ENCODE measurements at places on chromosomes 16 and 17.

DNA sequence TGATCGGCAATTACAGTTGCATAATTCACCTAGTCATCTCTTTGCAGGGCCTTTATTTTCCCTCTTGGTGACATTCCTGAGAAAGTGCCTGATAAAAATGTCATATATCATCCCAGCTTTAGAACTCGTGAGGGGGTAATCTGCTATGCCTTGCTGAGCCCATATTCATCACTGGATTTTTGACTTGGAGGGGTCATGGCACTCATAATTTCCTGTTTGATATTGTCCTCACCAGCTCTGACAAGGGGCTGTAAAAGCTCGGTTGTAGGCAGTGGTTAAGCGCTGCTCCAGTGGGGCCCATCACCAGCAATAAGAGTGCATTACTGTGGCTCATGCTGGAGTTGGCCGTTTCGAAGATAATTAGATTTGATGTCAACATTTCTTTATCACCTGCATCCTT lies 227.3 kb downstream of the IRX3 start:
- no peak for DNase-seq

DNA sequence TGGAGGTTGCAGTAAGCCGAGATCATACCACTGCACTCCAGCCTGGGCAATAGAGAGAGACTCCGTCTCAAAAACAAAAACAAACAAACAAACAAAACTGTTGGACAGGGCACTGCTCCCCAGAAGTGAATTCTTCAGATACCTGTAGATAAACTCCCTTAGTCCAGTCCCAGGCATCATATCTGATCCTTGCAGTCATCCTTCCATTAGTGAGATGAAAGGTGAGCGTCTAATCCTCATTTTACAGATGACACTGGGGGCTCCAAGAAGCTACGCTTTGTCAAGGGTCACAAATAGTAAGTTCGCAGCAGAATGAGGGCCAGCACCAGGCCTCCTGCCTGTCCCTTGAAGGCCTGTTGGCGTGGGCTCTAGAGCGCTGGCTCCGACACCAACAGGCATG lies 102.0 kb downstream of the OR1D5 start:
- no peak for DNase-seq

DNA sequence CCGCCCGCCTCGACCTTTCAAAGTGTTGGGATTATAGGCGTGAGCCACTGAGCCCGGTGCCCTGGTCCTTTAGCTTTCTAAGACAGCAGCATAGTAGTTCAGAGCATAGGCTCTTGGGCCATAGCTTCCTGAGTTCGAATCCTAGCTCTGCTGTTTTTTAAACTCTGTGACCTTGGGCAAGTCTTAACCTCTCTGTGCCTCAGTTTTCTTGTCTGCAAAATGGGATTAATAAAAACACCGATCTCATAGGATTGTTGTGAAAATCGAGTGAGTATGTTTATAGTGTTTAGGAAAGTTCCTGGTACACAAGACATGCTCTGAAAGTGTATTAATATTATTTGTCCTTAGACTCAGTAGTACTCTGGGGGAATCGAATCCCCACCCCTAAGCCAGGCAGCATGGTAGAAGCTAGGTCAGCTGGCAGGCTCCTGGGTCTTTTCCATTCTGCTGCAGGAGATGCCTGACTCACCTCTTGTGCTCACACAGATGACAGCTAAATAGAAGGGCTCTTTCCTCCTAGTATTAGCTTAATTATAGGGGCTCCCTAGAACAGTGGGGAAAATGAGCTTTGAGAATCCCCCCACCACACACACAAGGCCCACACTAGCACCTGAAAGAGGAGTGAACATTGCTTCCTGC lies 44.1 kb downstream of the PRKCB start:
- no peak for DNase-seq

- DNase-seq: no peak
These were observed 33.9 kb downstream of the BAHCC1 start for GRCh38 chr17:81428948-81429774.

GRCh38 chr17:82416771-82417170 lies 1.4 kb upstream of the HEXD start:
- DNase-seq: no peak

DNA sequence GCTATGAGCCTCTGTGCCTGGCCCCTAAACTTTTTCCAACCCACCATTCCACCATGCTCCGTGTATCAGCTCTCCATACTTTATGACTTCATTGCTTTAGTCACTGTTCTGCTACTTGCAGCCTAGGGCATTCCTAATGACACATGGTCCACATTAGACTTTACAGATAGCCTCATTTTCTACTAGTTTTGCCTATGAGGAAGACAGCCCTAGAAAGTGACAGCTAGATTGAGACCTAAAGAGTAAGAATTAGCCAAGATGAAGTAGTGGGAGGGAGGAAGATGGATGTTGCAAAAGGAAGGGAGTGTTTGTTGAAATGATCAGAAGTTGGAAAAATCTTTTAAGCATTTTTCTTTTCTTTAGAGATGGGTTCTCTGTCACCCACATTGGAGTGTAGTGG lies 11.0 kb downstream of the C16orf54 start:
- no peak for DNase-seq

DNA sequence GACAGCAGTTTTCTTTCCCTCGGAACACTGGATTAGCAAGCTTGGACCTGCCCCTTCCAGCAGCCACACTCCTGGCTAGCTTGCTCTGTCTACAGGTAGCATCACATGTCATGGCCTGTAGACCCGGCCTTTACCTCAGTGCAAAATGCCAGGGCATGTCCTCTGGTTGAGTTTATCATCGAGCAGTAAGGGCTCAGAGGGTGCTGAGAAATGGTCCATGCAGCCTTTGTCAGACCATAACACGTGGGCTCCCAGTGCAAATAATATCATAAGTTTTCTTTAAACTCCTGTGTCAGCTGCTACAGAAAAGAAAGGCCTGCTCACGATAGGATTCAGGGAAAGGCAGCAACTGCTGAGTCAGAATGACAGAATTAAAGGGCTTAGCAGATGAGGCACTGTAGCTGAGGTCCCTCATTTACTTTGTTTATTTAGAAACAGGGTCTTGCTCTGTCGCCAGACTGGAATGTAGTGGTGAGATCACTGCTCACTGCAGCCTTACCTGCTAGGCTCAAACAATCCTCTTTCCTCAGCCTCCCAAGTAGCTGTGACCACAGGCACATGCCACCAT lies 8.0 kb upstream of the GNA13 start:
- no peak for DNase-seq

DNA sequence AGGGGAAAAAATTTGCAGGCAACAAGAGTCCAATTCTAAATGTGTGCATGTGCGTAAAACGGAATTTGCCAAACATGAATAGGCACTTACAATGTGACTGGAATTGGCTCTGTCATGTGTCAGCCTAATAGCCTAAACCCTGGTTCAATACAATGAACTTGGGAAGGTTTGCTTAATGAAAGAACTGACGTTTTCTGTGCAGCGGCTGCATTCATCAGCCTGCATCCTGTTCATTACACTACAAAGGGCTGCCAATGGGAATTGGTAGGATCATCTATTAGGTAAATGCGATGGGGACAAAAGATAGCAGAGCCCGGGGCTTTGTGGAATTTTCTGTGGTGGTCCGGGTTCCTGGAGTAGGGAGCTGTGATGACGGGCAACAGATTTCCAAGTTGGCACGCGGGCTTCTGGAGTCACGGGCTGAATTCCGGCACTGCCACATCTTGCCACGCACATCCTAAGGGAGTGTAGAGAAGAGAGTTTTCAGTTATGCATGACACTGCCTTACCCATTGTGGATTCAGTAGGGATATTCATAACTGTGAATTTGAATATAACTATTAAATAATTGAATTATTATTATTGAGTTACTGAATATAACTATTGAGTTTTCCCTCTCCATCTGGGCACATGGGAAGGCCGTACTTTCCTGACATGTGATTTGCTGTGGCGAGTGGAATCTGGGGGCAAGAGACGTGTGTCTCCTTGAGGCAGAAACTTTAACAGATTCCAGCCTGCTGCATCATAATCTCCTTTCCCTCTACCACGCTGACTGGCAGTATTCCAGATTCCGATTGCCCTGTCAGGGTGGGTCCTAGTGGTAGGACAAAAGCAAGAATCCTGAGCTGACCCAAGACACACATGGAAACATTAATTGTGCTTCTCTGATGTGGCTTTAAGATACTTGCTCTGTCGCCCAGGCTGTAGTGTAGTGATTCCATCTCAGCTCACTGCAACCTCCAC lies 565.6 kb downstream of the WWOX start:
- DNase-seq: no peak

GRCh38 chr16:88508868-88509748 lies 56.0 kb downstream of the ZFPM1 start:
- no peak for DNase-seq

- DNase-seq: no peak
These were observed 145.7 kb downstream of the ZFHX3 start for GRCh38 chr16:72902206-72902605.

- DNase-seq: no peak
These were observed 617.0 kb upstream of the CDH5 start for GRCh38 chr16:65749506-65749905.

DNA sequence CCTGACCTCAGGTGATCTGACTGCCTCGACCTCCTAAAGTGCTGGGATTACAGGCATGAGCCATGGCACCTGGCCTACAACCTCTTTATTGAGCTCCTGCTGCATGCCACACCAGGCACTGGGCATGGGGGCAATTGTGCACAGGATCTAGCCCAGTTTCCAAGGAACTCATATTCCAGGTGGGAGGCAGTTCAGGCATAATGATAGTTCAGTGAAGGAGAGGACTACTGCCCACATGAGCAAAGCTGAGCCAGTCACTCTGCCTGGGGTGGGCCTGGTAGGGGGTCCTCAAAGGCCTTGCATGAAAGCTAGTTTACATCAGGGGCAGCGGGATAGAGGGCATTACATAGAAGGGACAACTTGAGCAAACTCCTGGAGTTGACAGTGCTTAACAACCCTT lies 2.6 kb upstream of the HCRT start:
- DNase-seq: no peak

GRCh38 chr16:8730335-8730915 lies 56.0 kb downstream of the ABAT start:
- no peak for DNase-seq

DNA sequence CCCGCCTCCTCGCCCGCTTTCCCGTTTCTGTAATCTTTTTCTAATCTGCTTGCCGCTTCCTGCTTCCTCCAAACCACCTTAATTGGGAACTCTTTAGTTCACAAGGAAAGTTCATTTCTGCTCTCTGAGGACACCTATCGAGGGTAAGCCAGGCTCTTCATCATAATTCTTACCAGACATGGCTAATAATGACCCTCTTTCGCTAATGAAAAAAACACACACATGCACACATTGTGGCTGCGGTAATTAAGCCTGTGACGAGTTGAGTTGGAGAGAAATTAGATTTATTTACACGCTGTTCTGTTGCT lies 100.6 kb downstream of the ZNF423 start:
- DNase-seq: no peak

GRCh38 chr17:69066482-69066881 lies 5.8 kb upstream of the ABCA9 start:
- DNase-seq: no peak

GRCh38 chr17:27430882-27431491 lies 25.3 kb upstream of the KSR1 start:
- no peak for DNase-seq

Data from stimulated activated naive CD4-positive, alpha-beta T cell (primary cell).